ENCODE measurements at places on chromosomes 7 and 10.

- no peak for DNase-seq
These were observed 227.8 kb upstream of the GRB10 start for GRCh38 chr7:51010534-51010933.

- no peak for DNase-seq
These were observed 445.3 kb downstream of the LRMDA start for GRCh38 chr10:75876710-75877109.

DNA sequence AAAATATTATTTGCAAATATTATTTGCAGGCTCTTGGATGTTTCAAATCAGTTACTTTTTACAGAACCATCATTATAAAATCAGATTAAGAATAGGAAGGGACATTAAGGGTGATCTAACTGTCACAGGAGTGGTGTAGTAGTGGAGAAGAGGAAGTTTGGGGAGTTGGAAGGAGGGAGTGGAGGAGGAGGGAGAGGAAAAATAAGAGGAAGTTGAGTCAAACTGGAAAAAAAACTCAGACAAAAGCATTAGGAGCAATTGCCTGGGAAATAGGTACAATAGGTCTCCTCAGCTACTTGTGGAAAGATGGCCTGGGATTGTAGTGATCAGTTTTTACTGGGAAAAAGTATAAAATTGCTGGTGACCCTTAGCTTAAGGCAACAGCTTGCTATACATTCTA is 77.7 kb upstream of the GPR37 start:
- DNase-seq, result no peak

DNA sequence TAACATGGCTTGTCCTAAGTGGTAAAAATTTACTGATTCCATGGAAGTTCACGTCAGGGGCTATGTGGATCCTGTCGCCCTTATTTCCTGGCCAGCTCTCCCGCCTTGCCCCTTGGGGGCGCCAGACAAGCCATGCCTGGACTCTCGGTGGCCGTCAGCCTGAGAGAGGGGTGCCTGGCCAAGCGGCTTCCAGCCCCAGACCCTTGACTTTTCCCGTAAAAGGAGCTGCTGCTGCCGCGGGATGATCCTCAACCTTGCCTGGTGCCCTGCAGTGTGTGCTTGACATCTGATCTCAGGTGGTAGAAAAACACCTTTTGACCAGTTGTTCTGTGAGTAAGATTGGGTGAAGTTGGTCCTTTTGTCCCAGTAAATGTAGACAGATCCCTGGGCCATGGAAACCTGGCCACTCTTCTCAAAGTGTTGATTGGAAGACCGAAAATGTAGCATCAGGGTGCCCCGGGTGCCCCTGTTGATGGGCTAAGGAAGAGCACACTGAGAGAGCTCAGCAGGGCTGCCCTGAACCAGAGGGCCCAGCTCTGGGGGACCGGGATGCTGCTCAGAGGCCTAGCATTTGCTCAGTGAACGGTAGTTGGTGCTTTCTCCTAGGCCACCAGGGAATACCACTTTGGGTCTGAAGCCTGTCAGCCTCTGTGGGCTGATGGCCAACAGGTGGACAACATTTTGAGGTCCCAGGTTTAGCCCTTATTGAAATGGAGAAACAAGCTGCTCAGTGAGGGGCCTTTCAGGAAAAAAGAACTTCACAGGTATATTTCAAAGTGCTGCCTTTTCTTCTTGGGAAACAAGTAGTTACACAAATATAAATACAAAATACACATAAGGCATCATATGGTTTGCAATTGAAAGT is 162.5 kb downstream of the LRMDA start:
- no peak for DNase-seq

GRCh38 chr10:26326851-26327250 is 110.3 kb downstream of the GAD2 start:
- no peak for DNase-seq

- no peak for DNase-seq
These were observed 254.7 kb downstream of the KLF6 start for GRCh38 chr10:3530346-3530745.

DNA sequence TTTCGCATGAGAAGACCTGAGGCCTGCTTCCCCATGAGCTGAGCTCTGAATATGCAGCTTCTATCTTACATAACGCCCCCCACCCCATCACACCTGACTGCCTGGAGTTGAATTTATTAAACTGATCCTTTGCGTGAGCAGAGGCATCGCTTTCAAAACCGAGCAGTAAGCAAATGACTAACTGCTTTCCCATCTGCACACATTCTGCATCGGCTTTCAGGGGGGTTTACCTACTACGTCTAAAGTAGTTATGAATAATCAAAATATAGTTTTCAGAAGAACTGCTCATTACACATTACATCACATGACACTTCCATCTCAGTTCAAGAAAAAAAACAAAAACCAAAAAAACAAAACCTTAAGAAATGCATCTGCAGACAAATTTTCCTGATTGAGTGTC is 54.7 kb upstream of the EGR2 start:
- no peak for DNase-seq

GRCh38 chr10:48529331-48529730 is 75.5 kb downstream of the ARHGAP22 start:
- no peak for DNase-seq

- no peak for DNase-seq
These were observed 133.6 kb upstream of the JCAD start for GRCh38 chr10:30192846-30193608.

DNA sequence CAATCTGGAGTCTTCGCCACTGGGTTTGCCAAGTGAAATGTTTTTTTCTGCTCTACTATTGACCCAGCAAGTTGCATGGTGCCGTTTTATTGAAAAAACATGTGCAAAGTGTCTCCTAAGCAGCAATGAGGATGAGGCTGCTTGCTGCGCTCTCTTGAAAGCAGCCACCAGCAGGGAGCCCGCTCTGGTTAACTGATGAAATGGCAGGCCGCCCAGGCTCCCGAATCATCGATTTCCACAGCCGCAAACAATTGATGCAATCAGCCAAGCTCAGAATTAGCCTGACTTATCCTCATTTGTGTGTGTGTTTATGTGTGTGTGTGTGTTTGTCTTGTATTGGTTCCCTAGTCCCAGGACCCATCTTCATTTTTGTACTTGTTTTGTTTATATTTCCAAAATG is 22.2 kb upstream of the LYZL1 start:
- no peak for DNase-seq

DNA sequence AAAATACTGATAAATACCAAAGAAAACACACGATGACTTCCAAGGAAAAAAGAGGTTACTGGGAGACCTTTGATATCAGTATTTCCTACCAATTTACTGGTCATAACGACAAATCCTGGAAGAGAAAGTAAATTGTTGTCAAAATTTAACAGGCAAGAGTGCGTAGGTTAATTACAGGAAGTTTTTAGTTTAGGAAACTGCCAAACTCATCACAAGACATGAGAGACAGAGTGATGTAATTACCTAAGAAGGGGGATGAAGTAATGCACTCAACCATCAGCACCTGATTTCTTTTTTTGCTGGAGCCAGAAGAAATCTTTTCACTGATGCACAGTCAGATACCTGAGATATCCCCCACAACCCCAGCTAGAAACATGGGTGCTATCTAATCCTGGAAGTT is 16.8 kb downstream of the MACC1 start:
- no peak for DNase-seq
